ENCODE measurements at places on chromosomes 2 and 18. TPM values are rescaled to one million over a fixed set of nuclear protein-coding genes. Genes with fewer than 3 reads are reported as not detected.

Gene OR6B2
- polyA plus RNA-seq = not detected

Gene ANKRD30B
- not detected for polyA plus RNA-seq

Gene VWC2L
- polyA plus RNA-seq = 0.04 TPM

Gene SLC40A1
- polyA plus RNA-seq = 50.2 TPM

Gene RAX
- polyA plus RNA-seq = not detected

Gene CHPF
- polyA plus RNA-seq = 71.6 TPM

Gene BIN1
- polyA plus RNA-seq = 28.8 TPM

Gene WDSUB1
- polyA plus RNA-seq = 9.7 TPM

Gene PRKAG3
- polyA plus RNA-seq = not detected

Gene CELF4
- 0.37 TPM for polyA plus RNA-seq

Gene TIMM21
- polyA plus RNA-seq = 23.6 TPM

Gene BOK
- 26.8 TPM for polyA plus RNA-seq

Gene SLC4A3
- 0.63 TPM for polyA plus RNA-seq

Gene ACTR2
- polyA plus RNA-seq = 54.3 TPM

Gene DCC
- 0.16 TPM for polyA plus RNA-seq

Gene INO80B
- 72.3 TPM for polyA plus RNA-seq

Gene HPCAL1
- polyA plus RNA-seq = 147 TPM

Gene XRCC5
- 117 TPM for polyA plus RNA-seq

Gene SKOR2
- polyA plus RNA-seq = not detected

Gene ALKAL2
- polyA plus RNA-seq = 31.3 TPM

Gene SS18
- 40.8 TPM for polyA plus RNA-seq

Gene CABYR
- polyA plus RNA-seq = 0.39 TPM

Gene INSIG2
- 16.4 TPM for polyA plus RNA-seq

Gene SNORC
- 0.63 TPM for polyA plus RNA-seq

Gene SLC30A3
- 0.11 TPM for polyA plus RNA-seq

Gene GCKR
- 0.73 TPM for polyA plus RNA-seq

Gene THSD7B
- 0.04 TPM for polyA plus RNA-seq

Gene KCTD1
- polyA plus RNA-seq = 4.0 TPM

Gene SIX2
- polyA plus RNA-seq = 0.83 TPM

Gene FOSL2
- polyA plus RNA-seq = 97.9 TPM

Gene SERPINB12
- not detected for polyA plus RNA-seq

Gene AKAIN1
- not detected for polyA plus RNA-seq

Gene TTR
- 0.13 TPM for polyA plus RNA-seq

Gene CDK5R2
- polyA plus RNA-seq = 0.03 TPM

Gene KIAA2012
- polyA plus RNA-seq = 1.8 TPM

Gene RBBP8
- polyA plus RNA-seq = 64.3 TPM

Gene SNTG2
- polyA plus RNA-seq = 0.31 TPM

Gene STK39
- polyA plus RNA-seq = 8.5 TPM

Gene PAX8
- polyA plus RNA-seq = 0.89 TPM

Gene ANKRD29
- 12.5 TPM for polyA plus RNA-seq

Gene TEX44
- polyA plus RNA-seq = not detected

Gene EIF2AK3
- polyA plus RNA-seq = 5.3 TPM

Gene RNF181
- 265 TPM for polyA plus RNA-seq

Gene LYPD6
- 0.16 TPM for polyA plus RNA-seq

Gene GLB1L
- 7.5 TPM for polyA plus RNA-seq

Gene GALNT5
- 3.8 TPM for polyA plus RNA-seq

Gene GALNT14
- 2.8 TPM for polyA plus RNA-seq

Gene ING5
- polyA plus RNA-seq = 32.4 TPM

Gene LHCGR
- polyA plus RNA-seq = 0.02 TPM

Gene ST8SIA5
- 0.06 TPM for polyA plus RNA-seq

Gene TTC32
- 47.3 TPM for polyA plus RNA-seq

Gene ERBB4
- polyA plus RNA-seq = 0.41 TPM
